ENCODE measurements at places on chromosomes 4 and X.

DNA sequence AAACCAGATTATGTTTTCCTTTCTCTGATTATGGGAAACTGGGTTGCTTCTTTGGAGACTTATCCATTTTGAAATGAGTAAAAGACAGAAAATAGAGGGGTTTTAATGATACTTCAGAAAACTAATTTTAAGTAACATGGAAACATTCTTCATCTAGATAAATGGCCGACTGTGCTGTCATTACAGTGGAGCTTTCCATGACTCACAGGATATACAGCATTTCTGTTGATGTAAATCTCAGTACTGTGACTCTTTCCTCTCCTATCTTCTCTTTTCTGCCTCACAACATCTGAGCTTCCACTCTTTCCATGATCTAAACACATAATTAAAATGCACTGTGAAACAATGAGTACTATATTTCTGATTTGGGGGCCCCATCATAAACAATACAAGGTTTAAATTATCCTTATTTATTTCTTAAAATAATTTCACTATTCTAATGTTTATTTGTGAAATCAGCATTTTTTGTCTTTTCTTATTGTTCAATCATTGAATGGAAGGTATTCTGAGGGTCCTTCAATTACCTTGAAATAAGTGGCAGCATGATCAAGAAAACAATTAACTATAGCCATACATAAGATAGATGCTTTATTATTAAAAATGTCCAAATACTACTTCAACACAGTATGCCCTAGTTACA, 19.3 kb downstream of the SEC24D start:
- DNase-seq: no peak

GRCh38 chr4:134747108-134747805, 545.7 kb upstream of the PABPC4L start:
- DNase-seq: no peak

GRCh38 chr4:39609454-39609931, 29.2 kb downstream of the SMIM14 start:
- DNase-seq: no peak

- DNase-seq: no peak
Measured at GRCh38 chr4:1291091-1291490, 1.4 kb downstream of the MAEA start.

DNA sequence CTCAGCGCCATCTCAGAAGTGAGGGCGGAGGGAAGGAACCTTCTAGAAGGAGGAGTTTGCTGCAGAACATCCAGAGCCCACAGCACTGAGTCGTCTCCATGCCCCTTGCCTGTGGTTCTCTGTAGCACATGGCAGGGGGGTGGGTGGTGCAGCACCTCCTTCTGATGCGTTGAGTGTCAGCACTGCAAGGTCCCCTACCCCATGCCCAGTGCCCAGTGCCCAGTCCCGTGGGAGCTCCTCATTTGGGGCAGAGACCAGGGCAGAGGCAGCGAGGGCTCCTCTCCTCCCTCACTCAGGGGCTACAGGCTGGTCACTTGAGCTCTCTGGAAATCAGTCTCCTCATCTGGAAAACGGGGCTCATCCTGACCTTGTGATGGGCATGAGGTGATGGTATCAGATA, 78.1 kb downstream of the HTRA3 start:
- no peak for DNase-seq

- no peak for DNase-seq
Measured at GRCh38 chr4:73725510-73725909, 14.9 kb upstream of the CXCL8 start.

DNA sequence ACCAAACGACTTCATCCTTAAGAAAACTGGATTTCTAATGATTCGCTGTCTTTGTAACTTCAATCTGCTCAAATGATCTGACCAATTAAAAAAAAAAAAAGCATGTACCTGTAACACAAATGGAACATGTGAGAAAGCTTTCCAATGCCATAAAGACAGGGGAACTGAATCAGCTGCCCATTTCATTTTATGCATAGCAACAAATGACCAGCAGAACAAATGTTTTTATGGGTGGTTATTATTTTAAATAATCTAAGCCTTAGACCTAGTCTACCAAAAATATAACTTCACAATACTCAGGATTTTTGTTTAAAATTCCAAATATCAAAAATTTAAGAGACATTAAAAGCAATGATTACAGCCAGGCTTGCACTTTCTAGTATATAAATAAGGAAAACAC, 145.7 kb downstream of the NR3C2 start:
- no peak for DNase-seq

- no peak for DNase-seq
Measured at GRCh38 chr4:120209706-120210105, 143.1 kb upstream of the MAD2L1 start.

GRCh38 chrX:150449313-150449712, 86.2 kb downstream of the MAMLD1 start:
- DNase-seq: no peak

DNA sequence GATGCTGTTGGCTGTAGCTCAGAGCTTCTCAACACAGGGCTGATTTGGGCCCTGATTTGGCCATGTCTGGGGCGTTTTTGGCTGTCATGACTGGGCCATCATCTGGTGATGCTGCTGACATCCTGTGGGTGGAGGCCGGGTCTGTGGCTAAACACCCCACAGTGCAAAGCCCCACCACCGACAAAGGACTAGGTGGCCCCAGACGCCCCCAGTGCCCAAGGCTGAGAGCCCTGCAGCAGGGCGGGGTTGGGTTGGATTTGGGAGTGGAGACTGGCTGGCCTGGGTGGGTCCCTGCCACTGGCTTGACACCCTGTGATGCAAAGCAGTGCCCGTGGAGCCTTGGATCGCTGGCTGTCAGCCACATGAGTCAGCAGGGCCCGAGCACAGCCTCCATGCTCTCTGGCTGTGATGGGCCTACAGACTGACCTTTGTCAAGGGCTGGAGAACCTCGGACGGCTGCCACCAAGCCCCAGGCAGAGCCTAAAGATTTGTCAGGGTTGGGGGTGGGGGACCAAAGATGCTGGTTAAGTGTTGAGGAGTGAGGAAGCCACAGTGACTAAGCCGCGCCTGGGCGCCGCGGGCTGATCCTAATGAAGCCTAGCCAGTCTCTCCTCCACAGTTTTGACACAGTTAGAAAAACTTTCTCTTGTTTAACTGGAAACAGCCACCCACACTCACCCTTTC, 28.3 kb downstream of the CYTL1 start:
- peak; percentile 94 for DNase-seq

DNA sequence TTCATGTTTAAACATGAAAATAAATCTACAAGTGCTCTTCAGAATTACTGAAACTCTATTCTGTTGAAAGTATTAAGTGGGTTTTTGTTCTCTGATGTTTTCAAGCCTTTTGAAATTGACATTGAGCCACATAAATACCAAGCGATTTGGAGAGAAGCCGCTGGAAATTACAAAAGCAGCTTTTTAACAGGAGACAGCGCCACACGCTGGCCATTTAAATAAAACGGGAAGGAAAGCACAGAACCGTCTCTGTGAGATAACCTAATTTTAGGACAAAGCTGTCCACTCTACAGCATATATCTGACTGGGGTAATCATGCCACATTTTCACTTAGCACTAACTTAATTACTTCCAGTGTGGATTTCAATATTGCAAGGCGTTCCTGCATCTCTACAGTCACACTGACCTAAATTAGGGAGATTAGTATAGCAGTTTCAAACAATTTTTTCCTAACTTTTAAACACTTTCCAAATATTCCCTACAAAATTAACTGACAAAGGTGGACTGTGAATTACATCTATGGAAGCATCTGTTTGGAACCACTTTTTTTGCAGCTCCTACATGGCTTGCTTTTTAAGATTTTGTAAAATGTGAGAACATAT, 6.8 kb upstream of the ANOS1 start:
- no peak for DNase-seq

- DNase-seq: no peak
Measured at GRCh38 chr4:188767496-188767895, 628.3 kb downstream of the TRIML1 start.

DNA sequence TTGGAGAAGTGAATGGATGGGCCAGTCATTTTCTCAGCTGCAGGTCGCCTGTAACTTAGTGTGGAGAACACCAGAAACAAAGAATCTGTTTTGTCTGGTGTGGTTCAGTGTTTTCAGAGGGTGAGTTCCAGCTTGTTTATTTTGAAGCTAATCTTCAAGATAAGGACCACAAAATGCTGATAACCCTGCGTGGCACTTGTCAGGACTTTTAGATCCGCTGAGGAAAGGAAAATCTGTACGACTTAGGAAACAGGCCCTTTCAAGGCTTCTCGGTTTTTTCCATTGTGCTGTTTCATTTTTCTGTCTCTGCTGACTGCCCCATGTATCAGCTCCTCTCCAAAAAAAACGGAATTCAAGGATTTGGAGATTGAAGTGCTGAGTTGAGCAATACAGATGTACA, 8.7 kb upstream of the ANAPC4 start:
- no peak for DNase-seq

DNA sequence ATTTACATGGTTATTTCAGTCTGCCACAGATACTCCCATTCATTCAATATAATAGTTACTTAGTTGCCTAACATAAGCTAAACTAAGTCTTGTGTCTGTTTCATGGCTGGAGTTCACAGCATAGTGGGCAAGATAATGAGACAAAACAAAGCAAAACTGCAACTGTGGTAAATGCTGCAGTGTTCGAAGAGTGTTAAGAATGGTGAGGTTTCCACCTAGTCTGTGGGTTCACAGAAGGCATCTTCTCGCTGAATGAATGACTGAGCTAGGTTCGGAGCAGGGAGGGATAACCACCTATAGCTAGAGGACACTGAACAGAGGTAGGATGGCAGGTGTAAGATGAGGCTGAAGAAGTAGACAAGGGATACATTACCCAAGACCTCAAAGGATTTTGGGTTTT, 171.0 kb downstream of the FBXW7 start:
- no peak for DNase-seq

GRCh38 chr4:78880874-78881492, 58.3 kb downstream of the PAQR3 start:
- DNase-seq: no peak

GRCh38 chr4:3807822-3808496, 41.8 kb downstream of the ADRA2C start:
- no peak for DNase-seq

DNA sequence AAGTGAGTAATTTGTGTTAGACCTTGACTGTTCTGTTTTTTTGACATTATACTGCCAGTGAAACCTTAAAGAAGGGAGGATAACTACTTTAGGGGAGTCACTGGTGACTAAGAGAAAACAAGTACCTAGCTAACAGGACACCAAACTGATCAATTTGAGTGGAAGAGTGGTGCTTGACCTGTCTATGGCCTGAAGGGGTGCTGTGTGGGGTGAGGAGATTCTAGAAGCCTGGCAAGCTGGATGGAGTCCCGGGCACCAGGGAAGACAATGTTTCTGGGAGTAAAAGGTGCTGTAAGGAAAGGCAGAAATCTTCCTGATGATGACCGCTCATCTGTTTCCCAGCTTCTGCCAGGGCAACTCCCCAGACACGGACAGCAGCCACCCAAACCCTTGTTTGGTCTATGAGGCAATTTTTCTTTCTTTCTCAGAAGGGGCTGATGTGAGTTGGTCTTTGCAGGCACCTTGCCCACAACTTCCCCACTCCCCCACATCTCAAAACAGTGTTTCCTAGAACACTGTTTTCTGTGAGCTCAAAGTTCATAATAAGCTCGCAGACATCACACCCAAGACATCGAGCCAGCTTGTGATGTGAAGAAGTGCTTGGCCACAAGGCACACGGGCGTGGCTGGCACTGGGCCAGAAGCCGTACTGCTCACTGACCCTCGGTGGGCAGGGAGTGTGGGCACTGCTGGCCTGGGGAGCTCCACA, 4.6 kb downstream of the TXK start:
- no peak for DNase-seq

GRCh38 chrX:17242470-17242869, 132.5 kb upstream of the NHS start:
- peak; percentile 7 for DNase-seq

GRCh38 chr4:176226736-176227135, 31.4 kb upstream of the SPATA4 start:
- peak; percentile 0 for DNase-seq

DNA sequence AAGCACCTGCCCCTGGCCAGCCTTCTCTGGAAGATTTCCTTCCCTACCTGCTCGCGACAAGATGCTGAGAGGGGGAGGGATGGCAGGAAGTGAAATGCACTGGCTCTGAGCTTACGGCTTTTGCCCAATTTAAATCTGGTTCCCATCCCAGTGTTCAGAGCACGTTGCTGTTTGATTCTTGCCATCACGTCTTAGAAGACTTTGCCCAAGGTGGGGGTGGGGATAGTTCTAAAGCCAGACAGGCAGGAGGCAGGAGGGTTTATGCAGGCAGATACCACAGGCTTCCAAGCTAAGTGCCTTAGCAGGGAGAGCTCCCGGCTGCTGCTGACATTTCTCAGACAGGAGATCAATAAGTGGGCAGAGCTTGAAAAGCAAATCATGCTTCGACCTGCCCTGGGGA, 393.9 kb downstream of the MID1IP1 start:
- no peak for DNase-seq

- no peak for DNase-seq
Measured at GRCh38 chr4:120316416-120316815, 249.8 kb upstream of the MAD2L1 start.

GRCh38 chr4:132646186-132646585, 502.9 kb upstream of the PCDH10 start:
- no peak for DNase-seq

GRCh38 chrX:1231850-1232465, 19.5 kb upstream of the CRLF2 start:
- DNase-seq: no peak

GRCh38 chrX:38578167-38578566, 16.8 kb downstream of the TSPAN7 start:
- DNase-seq: no peak

DNA sequence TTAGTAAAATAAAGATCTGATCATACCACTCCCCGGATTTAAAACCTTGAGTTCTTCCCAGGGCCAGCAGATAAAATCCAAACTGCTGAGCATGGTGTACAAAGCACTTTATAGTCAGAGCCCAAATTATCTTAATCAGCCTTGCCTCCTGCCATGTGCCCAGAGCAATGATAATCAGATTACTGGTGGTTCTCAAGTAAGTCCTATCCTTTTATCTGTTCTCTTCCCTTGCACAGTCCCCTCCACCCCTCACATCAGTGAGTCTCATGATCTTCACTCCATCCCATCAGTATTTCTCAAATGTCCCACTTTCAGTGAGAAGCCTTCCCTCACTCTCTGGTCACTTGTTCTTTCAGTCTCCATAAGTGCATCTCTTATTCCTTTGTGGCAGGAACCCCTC, 22.7 kb downstream of the INTS6L start:
- no peak for DNase-seq

GRCh38 chrX:136159611-136160025, 12.3 kb downstream of the FHL1 start:
- no peak for DNase-seq

Measured in GM04503 (cell line).